Spinal cord (tissue), 10 donors: ENCODE measurements at places on chromosomes 12 and 14. TPM values are rescaled to one million over a fixed set of nuclear protein-coding genes. Genes with fewer than 3 reads are reported as not detected.

GRCh38 chr12:39780913-39781446 is 161.4 kb upstream of the ABCD2 start:
- H3K36me3 ChIP-seq: no peaks in the 10 kb centered on the region
- no peak overlapping the region for H3K27ac ChIP-seq
- DNase-seq: no peak
- no peaks in the 10 kb centered on the region for H3K4me1 ChIP-seq
- H3K4me3 ChIP-seq: no peak overlapping the region

GRCh38 chr12:39116861-39117260 is 211.5 kb upstream of the CPNE8 start:
- no peak overlapping the region for H3K4me3 ChIP-seq
- no peaks in the 10 kb centered on the region for H3K27me3 ChIP-seq
- H3K27ac ChIP-seq: no peak overlapping the region

GRCh38 chr14:33959692-33960151 is 8.8 kb upstream of the EGLN3 start:
- no peaks in the 10 kb centered on the region for H3K27me3 ChIP-seq
- no peak for DNase-seq
- H3K27ac ChIP-seq: no peak overlapping the region
- H3K36me3 ChIP-seq: no peaks in the 10 kb centered on the region
- H3K4me1 ChIP-seq: peaks cover 4% of the 10 kb centered on the region
- no peak overlapping the region for H3K4me3 ChIP-seq

GRCh38 chr14:23115039-23115731 is 3.9 kb downstream of the CEBPE start:
- H3K4me3 ChIP-seq: no peak overlapping the region
- no peaks in the 10 kb centered on the region for H3K36me3 ChIP-seq
- H3K27ac ChIP-seq: no peak overlapping the region
- H3K4me1 ChIP-seq: no peaks in the 10 kb centered on the region
- peaks cover 4% of the 10 kb centered on the region for H3K27me3 ChIP-seq

Gene ABCC9
- 26.8 TPM for total RNA-seq

Gene OR6C2
- not detected for total RNA-seq

DNA sequence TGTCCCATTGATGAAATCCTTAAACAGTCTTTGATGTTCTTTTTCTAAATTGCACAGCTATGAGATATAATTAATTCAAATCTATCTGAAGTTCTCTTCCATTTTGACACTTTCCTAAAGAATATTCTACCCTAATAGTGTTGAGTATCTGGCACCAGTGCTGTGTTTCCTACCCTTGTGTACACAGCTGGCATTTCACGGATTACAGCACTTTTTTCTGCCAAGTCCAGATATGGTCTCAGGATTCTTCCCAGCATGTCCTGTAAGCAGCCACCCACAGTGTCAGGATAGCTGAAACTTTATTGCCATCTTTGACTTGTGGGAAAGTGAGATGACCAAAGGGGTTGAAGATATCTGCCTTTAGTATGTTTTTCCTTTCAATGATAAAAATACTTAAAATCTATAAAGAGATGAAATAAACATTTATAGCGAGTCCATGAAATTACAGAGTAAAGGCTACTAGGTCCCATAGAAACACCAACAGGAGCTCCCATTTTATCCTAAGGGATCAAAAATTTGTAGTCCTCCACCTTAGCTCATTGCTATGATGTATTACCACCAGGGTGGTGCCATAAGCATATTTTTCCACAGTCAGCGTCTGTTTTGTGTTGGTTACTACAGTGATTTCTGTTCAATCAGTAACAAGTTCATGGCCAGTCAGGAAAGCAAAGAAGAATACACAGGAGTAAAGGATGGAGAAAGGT is 96.7 kb downstream of the TRHDE start:
- H3K36me3 ChIP-seq: no peaks in the 10 kb centered on the region
- H3K4me3 ChIP-seq: no peak overlapping the region
- no peak for DNase-seq
- H3K27me3 ChIP-seq: no peaks in the 10 kb centered on the region
- H3K27ac ChIP-seq: no peak overlapping the region
- no peaks in the 10 kb centered on the region for H3K4me1 ChIP-seq

DNA sequence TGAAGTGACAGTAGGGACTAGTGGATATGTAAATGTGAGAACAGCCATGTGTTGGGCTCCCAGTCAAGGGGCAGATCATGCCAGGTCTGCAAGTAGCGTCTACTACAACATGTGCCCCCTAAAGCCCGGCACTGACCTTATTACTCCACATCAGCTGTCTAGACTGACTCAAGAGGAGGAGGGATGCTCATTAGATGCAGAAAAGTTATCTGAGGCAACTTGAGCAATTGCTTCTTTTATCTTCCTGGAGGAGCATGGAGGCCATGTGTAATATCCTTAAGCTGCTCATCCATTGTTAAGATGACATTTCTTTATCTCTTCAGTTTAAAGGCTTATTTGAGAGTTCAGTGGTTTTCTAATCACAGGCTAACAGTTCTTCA is 404.7 kb upstream of the FLRT2 start:
- H3K27me3 ChIP-seq: no peaks in the 10 kb centered on the region
- no peak overlapping the region for H3K4me3 ChIP-seq
- no peak for DNase-seq
- no peak overlapping the region for H3K27ac ChIP-seq

Gene ZBTB42
- total RNA-seq: 0.99 TPM

Gene SLC17A8
- 12.0 TPM for total RNA-seq

- H3K36me3 ChIP-seq: no peaks in the 10 kb centered on the region
- H3K4me3 ChIP-seq: no peak overlapping the region
- H3K27me3 ChIP-seq: no peaks in the 10 kb centered on the region
- no peaks in the 10 kb centered on the region for H3K4me1 ChIP-seq
Measured at GRCh38 chr12:52956987-52957386, 8.1 kb downstream of the KRT18 start.

DNA sequence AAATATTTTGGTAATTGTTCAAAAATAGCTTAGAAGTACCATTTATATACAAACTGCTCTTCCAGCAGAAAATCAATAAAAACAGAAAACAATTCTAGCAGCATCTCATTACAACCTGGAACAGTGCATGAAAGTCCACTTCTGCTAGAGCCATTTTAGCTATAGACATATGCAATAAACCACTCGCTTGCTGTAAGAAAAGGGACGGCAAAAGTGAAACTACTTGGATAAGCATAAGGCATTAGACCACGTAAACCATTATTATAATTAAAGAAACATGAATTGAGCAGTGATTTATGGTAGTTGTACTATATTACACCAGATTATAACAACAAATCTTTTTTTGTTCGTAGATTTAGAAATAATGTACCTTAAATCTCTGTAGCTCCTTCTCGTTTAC is 48.7 kb downstream of the LRIG3 start:
- no peak for DNase-seq
- H3K4me3 ChIP-seq: no peak overlapping the region
- peaks cover 5% of the 10 kb centered on the region for H3K36me3 ChIP-seq
- H3K4me1 ChIP-seq: no peaks in the 10 kb centered on the region
- no peaks in the 10 kb centered on the region for H3K27me3 ChIP-seq

GRCh38 chr12:65586796-65587195 is 237.5 kb upstream of the HMGA2 start:
- H3K27me3 ChIP-seq: no peaks in the 10 kb centered on the region
- no peaks in the 10 kb centered on the region for H3K4me1 ChIP-seq
- no peak overlapping the region for H3K4me3 ChIP-seq
- H3K27ac ChIP-seq: no peak overlapping the region
- no peaks in the 10 kb centered on the region for H3K36me3 ChIP-seq

DNA sequence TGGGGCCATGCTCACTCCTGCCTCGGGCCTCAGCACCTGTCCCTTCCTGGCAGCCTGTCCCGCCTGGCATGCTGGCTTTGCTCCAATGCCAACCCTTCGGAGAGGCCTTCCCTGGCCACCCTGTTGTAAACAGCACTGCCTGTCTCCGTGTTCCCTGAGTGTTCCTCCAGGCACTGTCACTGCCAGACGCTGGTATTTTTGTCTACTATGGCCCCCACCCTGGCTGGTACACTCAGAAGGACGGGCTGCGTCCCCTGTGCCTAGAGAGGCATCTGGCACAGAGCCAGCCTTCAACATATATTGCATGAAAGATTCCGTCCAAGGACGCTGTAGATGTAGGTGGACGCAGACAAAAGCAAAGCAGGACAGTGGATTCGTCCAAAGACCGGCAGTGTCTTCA is 2.7 kb upstream of the ASPG start:
- H3K36me3 ChIP-seq: no peaks in the 10 kb centered on the region
- DNase-seq: no peak
- no peak overlapping the region for H3K4me3 ChIP-seq
- H3K27me3 ChIP-seq: peaks cover 25% of the 10 kb centered on the region
- H3K4me1 ChIP-seq: peaks cover 27% of the 10 kb centered on the region

- H3K4me3 ChIP-seq: no peak overlapping the region
- no peak overlapping the region for H3K27ac ChIP-seq
Measured at GRCh38 chr12:7282844-7283243, 21.0 kb upstream of the ACSM4 start.

DNA sequence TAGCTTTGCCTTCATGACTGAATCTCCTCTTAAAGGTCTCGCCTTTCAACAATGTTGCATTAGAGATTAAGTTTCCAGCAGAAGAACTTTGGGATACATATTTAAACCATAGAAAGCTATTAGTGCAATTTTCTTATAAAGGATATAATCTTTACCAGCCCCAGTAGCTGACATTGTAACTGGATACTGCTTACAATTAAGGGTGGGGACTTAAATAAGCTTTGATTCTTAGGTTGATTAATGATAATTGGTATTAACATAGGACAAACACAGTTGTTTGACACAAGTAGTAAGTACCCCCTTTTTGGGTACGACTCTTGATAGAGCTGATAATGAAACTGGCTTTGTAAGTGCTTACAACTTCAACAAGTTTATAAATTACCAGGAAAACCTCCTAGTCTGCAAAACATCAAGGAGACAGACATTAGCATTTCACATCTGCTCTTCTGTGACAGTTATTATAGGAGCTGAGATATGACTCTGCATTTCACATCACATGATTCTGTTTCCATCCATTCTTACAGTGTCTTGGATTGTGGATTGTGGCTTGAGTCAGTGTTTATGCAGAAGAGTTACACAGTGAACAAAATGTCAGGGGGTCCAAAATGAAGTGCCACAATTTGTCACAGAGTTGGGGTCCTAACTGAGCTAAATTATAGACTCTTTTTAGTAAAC is 249.1 kb upstream of the E2F7 start:
- H3K27ac ChIP-seq: no peak overlapping the region
- H3K4me3 ChIP-seq: no peak overlapping the region
- peaks cover 4% of the 10 kb centered on the region for H3K4me1 ChIP-seq
- no peaks in the 10 kb centered on the region for H3K36me3 ChIP-seq
- H3K27me3 ChIP-seq: no peaks in the 10 kb centered on the region

Gene GALNT8
- total RNA-seq: 25.3 TPM
